ENCODE measurements at places on chromosomes 7 and 10.

DNA sequence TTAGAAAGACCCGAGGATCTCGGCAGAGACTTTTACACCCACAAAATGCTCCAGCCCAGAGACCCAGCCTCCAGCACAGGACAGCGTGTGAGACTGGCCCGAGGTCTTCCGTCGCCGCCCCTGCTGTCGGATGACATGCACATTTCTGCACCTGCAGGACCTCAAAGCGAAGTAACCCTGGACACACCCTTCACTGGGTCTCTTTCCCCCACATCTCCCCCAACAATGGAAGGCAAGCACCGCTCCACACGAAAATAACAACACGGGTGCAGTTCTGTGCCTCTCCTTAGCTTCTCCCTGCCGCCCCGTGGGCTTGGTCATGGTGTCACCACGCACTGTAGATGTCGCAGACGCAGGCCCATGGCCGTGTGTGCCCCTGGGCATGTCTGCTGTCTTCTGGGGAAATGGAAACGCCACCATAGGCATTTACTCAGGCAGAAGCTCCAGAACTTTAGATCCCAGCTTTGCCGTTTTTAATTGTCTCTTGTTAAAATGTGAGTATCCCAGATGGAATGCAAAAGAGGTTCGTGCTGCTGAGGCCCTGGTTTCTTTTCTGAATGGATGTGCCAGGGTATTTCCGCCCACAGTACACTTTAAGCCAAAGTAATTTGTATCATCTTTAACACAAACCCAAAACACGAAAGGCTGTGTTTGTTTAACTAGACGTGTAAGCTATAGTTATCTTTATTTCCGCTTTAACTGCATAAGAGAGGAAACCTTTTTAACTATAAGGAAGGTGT lies 237.9 kb downstream of the MGMT start:
- DNase-seq = no peak

- DNase-seq = no peak
Observed at GRCh38 chr7:117164620-117165019, 158.2 kb downstream of the WNT2 start.

DNA sequence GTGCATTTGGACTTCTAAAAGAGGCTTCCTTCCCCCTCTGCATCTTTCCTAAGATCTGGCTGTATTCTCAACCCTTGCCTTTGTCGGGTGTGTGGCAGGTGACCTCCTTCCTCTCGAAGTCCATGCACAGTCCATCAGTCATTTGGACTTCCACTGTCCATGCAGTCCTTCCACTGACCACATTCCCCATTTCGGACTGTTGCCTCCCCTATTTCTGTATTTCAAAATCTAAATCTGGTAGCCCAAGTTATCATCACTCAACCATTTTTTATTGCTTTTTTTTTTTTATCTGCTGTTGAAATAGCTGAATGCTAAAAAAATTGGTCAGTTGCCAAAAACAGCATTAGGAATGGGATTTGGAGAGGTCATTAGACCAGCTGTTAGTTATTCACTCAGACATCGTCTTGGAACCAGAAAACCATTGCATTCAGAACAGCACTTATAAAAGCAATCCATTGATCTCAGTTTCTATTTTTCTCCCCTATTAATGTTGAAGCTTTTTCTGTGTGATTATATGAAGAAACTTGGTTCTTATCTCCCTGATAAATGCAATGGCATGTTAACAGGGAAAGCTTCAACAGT lies 575.6 kb downstream of the KIF20B start:
- no peak for DNase-seq

- no peak for DNase-seq
Observed at GRCh38 chr10:43685744-43686143, 37.1 kb upstream of the ZNF32 start.

DNA sequence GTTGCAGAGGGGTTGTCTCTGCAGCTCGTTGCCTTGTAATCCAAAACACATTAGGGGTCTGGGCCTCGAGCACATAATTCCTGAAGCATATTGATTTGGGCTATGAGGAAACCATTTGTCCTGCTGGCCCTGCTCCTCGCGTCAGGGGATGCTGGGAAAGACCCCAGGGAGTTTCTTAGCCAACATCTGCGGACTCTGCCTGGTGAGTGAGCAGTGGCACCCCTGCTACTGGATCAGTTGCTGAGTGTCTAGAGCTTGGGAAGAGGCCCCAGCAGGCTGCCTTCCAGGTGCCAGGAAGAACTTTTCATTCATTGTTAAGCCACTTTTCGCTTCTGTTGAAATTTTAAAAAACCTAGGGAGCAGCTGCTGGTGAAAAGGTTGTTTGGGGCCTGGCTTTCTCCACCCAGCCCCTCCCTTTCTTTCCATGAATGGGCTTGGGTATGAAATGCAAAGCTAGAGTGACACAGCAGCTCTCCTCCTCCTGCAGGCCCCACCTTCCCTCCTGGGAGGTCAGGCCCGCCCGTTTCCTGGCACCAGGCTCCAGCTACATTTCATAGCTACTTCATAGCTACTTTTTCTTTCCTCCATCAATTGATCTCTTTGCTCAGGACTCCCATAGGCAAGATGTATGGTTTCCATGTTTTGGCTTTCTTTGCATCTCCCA lies 26.8 kb downstream of the TACR2 start:
- no peak for DNase-seq
